Activated T-helper 1 cell treated with anti-CD3 and anti-CD28 coated beads, Interleukin-12 subunit alpha, Interleukin-12 subunit beta, Interleukin-2, Interleukin-4 antibody, amounts not matched to agents 30 ng/mL and 10 ng/mL and 1 ng/mL, durations not matched to agents 14 hours and 24 hours and 36 hours (primary cell): ENCODE measurements at places on chromosomes 4 and X. TPM values are rescaled to one million over a fixed set of nuclear protein-coding genes. Genes with fewer than 3 reads are reported as not detected.

GRCh38 chrX:79080141-79080540 lies 64.3 kb upstream of the GPR174 start:
- DNase-seq, result no peak

SLC4A4 gene
- 0.08 and 0.15 TPM in 2 replicates for total RNA-seq

- DNase-seq, result no peak
These were observed 433.5 kb downstream of the AFF2 start for GRCh38 chrX:148933881-148934280.

GRCh38 chr4:6229671-6230501 lies 29.5 kb upstream of the JAKMIP1 start:
- DNase-seq, result no peak

GRCh38 chr4:10593130-10593529 lies 91.4 kb downstream of the CLNK start:
- DNase-seq, result no peak

GRCh38 chr4:37138789-37139188 lies 105.8 kb upstream of the NWD2 start:
- DNase-seq, result no peak

PAK3 gene
- 0.03 TPM in 1 of 2 replicates, not detected in the other for total RNA-seq

TENM3 gene
- total RNA-seq, result not detected in 2 replicates

DNA sequence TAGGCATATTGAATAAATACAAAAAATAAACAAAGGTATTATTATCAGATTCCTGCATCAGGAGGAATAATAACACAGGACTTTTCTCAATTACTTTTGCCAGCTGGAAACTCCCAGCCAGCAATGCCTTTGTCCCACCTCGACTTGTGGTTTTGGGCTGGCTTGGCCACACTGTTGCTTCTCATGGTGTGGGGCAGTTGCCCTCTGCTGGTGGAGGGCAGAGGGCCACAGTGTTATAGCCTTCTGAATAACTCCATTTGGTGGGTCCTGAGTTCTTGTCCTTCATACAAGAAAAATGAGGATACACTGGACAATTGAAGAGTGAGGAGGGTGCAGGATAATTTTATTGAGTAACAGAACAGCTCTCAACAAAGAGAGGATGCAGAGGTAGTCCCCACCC lies 1206.0 kb upstream of the ADGRL3 start:
- DNase-seq, result no peak

ATP2B3 gene
- total RNA-seq, result 0.05 TPM in 1 of 2 replicates, not detected in the other

DNA sequence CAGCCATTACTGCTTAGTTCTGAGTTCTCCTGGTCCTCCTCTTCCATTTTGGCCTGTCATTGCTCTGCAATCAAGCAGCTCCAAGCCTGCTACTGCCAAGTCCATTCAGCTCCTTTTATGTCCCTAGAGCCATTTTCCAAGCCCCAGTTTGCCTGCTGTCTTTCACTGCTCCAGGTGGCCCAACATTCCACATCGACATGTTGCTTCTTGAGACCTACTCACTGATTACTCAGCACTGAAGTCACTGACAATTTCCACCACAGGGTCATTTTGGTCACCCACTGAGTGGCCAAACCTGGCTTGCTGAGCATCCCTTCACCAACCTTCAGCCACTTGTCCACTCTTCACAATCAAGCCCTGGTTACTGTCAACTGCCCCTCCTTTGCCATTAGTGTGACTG lies 27.2 kb downstream of the LRIT3 start:
- DNase-seq, result no peak

DNA sequence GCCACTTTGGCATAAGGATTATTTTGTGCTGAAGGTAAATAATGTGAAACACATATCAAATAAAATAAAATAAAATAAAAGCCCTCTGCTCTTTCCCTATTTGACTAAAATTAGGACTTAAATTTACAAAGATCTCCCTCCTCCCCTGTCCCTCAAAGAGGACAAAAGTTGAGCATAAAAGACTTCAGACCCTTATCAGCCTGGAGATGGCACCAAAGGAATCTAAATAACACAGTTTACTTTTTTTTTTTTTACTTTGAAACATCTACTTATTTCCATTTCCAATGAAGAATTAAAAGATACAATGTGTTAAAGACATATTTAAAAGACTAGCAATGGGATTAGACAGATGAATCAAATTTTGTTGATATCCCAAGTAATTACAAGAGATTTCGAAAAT lies 89.7 kb downstream of the EPHA5 start:
- no peak for DNase-seq

MND1 gene
- total RNA-seq, result 12.5 and 13.5 TPM in 2 replicates

DNA sequence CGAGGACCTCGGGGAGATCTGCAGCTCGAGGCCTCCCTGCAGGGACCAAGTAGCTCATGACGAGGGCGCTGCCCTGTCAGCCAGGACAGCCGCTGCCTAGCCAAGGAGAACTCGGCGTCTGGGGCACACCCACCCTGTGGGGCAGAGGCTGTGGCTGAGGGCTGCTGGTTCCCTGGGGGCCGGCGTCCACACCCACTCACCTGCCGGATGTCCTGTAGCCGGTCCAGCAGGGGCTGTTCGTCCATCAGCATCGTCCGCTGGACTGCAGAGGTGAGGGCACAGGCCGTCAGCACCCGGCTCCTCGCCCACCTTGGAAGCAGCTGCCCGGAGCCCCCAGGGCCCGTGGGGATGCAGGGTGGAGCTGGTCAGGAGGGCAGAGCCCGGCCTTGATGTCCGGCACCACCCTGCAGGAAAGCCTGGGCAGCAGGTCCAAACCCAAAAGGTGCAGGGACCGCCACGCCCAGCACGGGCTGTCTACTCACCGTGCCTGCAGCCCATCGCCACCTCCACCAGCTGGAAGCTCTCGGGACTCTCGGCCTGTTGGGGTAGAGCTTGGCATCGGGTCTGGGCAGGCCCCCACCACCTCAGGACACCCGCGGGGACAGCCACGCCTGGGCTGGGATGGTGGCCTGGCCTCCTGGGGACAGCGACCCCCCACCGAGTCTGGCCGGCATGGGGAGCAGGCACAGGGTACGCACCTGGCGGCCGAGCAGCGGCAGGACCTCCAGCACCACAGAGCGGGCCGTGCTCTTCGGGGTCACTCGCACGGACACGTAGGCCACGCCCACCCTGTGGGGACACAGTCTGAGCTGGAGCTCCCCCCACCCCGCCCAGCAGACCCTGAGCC lies 6.9 kb downstream of the DGKQ start:
- no peak for DNase-seq

DNA sequence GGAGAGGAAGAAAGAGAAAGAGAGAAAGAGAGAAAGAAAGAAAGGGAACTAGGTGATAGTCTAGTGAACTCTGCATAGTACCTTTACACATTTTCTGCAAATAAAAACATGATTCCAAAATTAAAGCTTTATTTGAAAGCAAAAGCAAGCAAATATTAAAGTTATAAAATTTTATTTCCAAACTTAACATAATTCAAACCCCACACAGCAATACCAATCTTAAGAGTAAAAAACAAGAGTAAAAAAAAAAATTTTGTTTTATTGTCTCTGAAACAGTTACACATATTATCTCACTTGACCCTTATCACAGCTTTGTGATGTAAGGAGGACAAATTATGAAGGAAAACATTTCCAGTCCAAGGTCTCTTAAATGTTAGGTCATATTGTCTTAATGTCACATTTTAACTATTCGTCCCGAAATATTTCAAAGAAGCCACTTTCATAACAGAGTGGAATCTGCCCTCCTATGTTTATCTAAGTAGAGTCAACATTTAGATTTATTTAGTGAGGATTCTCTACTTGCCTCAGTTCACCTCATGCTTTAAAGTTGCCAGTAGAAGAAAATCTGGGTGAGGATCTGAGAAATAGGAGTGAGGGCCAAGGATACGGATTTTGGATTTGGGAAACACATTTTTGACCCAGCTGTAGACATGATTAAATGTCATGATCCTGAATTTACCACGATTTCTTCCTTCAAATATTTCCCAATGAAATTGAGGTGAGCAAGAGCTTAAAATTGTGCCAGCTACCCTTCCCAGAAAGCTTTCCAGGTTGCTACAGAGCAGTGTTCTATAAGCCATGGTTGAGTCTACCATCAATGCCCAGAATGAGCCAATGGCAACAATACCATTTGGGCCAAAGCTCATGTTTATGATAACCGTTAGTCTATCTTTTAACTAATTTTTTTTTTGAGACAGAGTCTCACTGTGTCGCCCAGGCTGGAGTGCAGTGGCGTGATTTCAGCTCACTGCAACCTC lies 7.5 kb upstream of the FGA start:
- no peak for DNase-seq

GRCh38 chr4:107866726-107867125 lies 42.0 kb downstream of the SGMS2 start:
- DNase-seq, result no peak

- no peak for DNase-seq
These were observed 516.6 kb downstream of the PPARGC1A start for GRCh38 chr4:23373261-23373660.

EPHA5 gene
- total RNA-seq, result not detected in 2 replicates

- no peak for DNase-seq
These were observed 2.6 kb downstream of the PHKA2 start for GRCh38 chrX:18981124-18981807.

DNA sequence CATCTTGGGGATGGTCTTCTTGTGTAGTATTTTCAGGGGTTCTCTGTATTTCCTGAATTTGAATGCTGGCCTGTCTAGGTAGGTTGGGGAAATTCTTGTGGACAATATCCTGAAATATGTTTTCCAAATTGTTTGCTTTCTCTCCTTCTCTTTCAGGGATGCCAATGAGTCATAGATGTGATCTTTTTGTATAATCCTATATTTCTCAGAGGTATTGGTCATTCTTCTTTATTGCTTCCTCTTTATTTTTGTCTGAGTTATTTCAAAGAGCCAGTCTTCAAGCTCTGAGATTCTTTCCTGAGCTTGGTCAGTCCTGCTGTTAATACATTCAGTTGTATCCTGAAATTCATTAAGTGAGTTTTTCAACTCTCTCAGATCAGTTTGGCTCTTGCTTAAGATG lies 73.1 kb downstream of the MAMLD1 start:
- no peak for DNase-seq

- no peak for DNase-seq
These were observed 23.2 kb downstream of the RELL1 start for GRCh38 chr4:37662861-37663390.
